ENCODE measurements at places on chromosomes 7 and 10.

GRCh38 chr10:69731184-69731583 lies 70.5 kb upstream of the COL13A1 start:
- no peak for DNase-seq

DNA sequence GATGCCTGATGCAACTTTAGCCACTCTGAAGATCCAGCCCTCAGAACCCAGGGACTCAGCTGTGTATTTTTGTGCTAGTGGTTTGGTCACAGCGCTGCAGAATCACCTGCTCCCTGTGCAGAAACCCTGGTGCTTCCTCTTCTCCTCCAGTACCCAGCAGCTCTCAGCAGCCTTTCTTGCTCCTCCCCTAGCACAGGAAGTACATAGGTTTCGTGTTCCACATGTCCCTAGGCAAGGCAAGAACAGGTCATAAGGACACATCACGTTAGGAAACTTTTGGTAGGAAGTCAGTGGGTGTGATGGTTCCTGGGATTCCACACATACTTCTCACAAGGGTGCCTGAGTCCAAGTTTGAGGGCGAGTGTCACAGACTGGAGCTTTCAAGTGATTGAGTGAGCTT lies 167.9 kb upstream of the PRSS1 start:
- no peak for DNase-seq

DNA sequence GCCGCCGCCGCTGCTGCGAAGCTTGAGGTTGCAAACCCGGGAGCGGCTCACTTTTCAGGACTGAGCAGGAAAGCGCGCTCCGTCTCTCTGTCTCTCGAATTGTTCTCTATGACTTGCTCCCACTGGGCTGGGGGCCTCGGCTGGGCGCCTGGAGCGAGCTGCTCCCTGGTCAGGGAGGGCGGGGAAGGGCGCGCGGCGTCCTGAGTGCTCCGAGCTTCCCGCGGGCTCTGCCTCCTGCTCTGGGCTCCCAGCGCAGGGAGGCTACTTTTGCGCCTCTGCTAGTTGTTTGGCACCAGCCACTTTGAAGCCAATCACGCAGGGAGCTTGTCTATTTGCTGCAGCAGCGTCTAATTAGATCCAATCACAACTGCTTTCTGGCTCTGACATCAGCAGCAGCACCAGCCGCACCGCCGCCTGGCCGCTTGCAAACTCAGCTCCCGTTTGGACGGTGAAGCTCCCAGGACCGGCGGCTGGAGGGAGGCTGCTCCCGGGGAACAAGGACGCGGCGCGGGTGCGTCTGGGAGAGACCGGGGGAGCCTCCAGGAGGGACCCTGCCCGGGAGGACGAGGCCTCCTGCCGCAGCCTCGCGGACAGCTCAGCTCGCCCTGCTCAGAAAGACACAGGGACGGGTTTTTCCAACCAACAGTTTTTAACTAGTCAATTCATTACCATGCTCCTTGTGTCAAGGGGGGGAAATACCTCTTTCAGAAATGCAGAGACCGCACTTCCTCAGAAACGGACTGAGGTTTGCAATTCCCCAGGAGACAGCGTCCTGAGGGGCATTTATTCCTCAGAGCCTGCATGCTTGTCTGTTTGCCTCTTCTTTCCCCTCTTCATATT lies at the start of gene ADARB2:
Gene ADARB2 (minus strand): TSS at position 304 of the 840 bp plus-strand sequence.
- peak; percentile 55 for DNase-seq

- DNase-seq = no peak
Measured at GRCh38 chr7:136131304-136131630, 154.1 kb upstream of the MTPN start.

DNA sequence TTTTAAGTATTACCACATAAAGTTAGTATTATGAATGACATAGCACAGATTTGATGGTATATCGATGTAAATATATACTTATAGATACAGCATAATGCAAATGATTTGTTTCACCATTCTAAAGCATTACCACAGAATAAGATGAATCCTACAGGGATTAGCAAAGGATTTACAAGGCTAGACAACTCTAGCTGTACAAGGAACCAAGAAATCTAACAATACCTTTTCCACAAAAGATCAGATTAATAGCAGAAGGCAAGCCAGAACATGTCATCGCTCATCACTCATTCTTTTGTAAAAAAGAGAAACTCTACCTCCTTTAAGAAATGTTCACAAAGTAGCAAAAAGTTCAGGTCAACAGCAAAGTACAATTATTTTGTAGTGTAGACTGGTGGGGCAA lies 105.1 kb upstream of the ANK3 start:
- DNase-seq = no peak

- DNase-seq = no peak
Measured at GRCh38 chr7:154748089-154748786, 254.7 kb downstream of the PAXIP1 start.

DNA sequence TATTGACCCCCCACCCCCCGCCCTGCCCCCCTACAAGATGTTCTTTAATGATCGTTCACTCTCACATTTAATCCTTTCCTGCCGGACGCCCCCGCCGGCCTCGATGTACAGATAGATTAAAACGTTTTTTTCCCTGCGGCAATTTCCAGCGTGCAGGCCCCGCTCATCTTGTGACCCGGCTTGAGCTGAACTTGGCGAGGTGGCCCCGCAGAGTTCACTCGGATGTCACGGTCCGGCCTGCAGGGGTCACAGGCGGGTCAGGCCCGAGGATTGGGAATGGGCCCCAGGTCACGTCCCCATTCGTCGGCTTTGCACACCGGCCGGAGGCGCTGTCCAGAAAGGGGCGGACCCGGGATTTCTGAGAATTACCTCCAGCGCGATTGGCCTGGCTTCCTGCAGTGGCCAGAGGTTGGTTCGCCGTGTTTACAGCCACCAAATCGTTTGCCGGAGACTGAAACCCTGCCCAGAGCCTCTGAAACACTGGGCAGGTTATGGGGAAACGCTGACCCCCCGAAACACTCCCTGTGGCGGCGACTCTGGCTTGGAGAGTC lies 1.9 kb upstream of the CYP26A1 start:
- no peak for DNase-seq

DNA sequence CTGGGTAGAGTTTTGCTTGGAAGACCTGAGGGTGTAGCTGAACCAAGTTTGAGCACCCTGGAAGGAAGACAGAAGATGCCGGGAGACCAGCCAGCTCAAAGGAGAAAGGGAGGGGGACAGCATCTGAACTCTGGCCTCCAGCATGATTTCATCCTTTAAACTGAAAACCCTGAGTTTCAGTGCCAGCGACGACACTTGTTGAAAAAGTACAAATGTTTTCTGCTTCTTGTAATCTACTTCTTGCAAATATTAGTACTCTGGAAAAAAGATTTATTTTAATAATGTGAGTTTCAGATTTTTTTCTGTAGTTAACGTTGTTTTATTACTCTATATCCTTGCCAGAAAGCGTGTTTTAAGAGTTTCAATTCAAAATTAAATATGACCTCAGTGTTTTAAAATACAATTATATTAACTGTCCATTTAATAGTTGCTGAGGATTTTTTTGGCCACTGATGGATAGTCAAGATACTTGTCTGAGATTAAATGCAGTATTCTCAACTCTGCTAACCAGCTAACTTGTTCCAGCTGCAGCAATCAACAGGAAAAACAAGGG lies 227.7 kb downstream of the MGMT start:
- DNase-seq = no peak

DNA sequence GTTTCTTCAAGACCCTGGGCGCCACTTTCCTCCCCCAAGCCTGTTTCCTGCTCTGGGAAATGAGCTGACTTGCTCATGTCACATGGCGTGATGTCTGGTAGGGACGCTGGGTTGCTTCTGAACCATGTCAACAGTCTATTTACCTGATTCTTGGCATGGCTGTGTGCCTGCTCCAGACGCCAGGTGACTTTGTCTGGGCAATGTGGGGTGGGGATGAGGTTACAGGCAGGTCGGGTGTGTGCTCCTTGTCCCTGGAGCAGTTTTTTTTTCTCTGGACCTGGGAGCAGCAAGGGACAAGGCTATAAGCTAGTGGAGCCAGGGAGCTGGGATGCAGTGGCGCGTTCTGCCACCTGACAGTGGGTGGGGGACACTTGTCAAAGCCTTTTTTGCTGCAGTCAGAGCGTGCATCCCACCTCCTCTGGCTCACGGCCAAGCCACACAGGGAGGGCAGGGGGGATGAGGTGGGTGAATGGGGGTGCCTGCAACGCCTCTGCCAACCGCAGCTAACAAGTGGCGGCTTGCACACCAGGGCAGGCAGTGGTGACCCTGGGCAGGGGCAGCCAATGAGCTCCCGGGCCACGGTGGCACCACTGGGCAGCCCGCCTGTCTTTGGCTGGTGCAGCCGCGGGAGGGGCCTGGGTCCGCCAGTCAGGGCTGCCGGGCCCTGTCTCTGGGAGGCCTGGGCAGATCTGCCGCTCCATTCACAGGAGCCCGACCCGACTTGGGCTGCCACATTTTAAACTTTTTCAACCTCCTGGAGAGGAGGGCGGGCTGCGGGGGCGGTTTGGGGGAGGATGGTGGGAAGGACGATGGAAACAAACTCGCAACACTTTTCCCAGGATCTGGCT lies 22.9 kb downstream of the DNAJB12 start:
- DNase-seq = peak; percentile 47

- DNase-seq = no peak
Measured at GRCh38 chr10:60282771-60283353, 106.8 kb downstream of the ANK3 start.

DNA sequence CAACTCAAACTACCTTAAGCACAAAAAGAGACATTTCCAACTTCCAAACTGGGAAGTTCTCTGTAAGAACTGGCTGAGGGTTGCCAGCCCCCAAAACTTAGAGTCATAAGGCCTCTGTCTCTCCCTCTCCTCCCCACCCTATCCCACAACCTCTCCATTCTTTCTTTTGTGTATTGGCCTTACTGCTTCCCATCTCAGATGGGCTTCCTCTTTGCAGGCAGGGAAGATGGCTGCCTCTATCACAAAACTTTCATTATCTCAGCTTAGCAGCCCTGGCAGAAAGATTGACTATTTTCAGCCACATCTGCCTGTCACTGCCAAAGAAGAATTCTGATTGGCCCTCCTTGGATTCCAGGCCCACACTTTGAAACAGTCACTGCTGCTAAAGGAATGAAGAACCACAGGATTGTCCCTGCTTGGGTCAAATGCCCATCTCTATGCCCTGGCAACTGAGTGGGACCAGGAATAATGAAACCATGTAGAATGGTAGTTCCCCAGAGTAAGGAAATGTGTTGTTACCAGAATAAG lies 58.0 kb upstream of the PRKAR2B start:
- DNase-seq = no peak

- no peak for DNase-seq
Measured at GRCh38 chr10:52665821-52666220, 106.8 kb downstream of the MBL2 start.

DNA sequence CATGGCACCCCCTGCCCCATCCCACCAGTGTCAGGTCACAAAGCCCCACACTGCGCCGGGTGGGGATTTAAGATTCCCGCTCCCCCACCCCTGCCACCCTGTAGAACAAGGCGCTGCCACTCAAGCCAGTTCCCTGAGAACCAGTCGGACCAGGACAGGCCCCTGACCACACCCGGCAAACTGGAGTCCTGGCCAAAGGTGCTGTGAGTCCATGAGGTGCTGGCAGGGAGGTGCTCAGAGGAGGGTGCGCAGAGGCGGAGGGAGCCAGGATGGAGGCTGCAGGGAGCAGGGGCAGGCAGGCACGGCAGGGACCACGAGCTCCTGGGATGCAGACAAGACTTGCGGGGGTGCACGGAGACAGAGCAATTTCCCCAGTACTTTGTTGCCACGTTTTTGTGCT lies 19.7 kb upstream of the GDI2 start:
- DNase-seq = no peak

DNA sequence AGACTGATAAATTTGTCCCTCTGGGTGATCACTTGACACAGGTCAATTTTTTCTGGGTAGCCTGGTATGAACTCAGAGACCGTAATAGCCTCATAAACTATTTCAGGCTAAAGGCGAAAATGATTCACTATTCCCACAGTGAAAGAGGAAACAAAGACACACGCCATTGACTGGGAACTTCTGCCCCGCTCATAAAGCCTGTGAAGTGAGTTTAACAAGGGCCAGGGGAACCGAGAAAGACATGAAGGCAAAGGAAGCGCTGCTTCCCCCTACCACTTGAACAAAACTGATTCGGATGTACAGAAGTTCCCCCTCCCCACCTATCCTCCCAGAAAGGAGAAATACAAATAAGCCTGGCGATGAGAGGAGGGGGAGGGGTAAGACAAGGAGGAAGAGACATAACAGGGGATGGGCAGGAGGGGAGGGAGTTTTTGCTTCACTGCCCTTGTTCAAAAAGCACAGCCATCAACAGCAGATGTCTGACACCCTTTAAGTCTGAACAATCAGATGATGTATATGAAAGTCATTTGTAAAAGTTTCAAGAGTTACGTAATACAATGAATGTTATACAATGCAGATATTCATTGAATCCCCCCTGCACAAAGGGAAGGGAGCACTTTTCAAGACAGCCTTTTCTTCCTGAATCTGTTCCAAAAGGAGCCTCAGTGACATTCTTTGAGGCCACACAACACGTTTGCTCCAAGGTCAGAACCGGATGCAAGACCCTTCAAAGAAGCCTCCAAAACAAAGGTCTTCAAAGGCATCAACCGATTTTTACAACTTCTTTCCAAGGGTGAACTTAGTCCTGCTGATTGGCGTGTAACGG lies 734 bp downstream of the ABCB4 start:
- DNase-seq = no peak

- no peak for DNase-seq
Measured at GRCh38 chr10:33611423-33611822, 277.0 kb upstream of the NRP1 start.

GRCh38 chr7:72325561-72325960 lies 86.6 kb downstream of the CALN1 start:
- DNase-seq = no peak

DNA sequence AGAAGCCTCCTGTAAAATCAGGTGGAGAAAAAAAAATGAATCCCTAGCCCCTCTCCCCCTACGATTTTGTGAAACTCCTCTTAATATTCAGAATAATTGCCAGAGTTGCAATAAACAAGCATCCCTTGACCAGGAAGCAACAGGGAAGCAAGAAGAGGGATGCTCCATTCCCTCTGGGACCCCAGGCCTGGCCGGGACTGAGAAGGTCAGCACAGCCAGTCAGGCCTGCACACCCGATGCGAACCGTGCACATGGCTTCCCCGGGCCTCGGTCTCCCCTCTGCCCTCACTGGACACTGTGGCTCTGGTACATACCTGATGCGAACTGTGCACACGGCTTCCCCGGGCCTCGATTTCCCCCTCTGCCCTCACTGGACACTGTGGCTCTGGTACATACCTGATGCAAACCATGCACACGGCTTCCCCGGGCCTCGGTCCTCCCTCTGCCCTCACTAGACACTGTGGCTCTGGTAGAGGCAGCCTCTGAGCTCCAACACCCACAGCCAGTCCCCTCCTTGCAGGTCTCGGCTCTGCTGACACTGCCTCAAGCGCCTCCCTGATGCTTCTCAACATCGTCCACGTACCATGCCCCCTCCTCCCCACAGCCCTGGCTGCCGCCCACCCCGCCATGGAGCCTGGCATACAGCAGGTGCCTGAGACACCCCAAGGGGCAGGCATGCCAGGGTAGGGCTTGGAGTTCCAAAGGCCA lies 138.6 kb downstream of the DIP2C start:
- DNase-seq = no peak

DNA sequence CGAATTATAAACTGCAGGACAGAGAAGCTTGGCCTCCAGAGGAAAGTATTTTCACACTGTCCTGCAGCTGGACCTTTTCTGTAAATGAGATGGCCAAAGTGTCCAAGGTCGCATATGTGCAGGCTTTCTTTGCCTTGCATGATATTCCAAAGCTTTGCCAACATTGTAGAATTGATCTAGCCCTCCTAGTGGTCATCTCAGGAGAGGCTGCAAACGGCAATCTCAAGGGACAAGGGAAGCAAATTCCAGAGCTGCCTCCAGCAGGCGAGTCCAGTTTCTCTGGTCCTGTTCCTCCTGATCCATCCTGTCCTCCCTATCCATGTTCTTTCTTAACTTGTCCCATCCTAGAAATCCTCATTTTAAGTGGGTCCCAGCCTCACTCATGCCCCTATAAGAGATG lies 373.4 kb upstream of the PCDH15 start:
- no peak for DNase-seq

All from NCI-H187 treated with DMSO at 0.1 percent for 48 hours (cell line).